ENCODE measurements at places on chromosomes 1 and 21.

GRCh38 chr1:12251442-12251841 is 21.6 kb downstream of the VPS13D start:
- DNase-seq: no peak

- no peak for DNase-seq
These were observed 60.5 kb downstream of the TESK2 start for GRCh38 chr1:45430490-45430889.

DNA sequence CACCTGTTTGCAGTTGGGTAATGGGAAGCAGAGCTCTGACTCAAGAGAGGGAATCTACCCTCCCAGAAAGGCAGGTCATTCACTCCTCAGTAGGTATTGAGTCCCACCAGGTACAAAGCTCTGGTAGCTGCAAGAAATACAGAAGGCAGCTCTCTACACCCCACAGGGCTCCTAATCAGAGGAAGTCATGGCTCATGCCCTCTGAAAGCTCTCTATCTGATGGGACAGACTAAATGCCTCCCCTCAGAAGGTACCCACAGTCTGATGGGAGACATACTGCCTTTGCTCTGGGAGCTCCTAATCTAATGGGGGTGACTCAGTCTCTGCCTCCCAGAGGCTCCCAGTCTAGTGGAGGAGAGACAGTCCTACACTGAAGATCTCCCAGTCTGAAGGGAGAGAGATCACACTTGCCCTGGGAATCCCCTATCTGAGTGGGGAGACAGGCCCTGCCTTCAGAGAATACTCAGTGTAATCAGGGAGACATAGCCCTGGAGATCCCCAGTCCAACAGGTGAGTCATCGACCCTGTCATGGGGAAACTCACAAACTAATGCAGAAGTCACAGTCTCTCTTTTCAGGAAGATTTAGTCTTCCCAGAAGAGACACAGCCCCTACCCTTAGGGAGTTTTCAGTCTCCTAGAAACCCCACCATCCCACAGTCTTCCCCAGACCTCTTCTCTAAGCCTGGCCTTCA is 23.7 kb downstream of the CAMK1G start:
- DNase-seq: no peak

- no peak for DNase-seq
These were observed 77.5 kb downstream of the MAST2 start for GRCh38 chr1:45880930-45881329.

DNA sequence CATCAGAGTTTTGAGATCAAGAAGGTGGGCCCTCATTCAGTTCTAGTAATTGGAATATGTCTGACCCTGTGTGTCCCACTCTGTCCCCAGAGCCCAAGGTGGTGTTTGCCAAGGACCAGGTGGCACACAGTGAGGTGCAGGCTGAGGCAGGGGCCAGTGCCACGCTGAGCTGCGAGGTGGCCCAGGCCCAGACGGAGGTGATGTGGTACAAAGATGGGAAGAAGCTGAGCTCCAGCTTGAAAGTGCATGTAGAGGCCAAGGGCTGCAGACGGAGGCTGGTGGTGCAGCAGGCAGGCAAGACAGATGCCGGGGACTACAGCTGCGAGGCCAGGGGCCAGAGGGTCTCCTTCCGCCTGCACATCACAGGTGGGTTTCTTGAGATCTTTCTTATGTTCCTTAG is 35.2 kb downstream of the OBSCN start:
- no peak for DNase-seq

- DNase-seq: no peak
These were observed 26.9 kb downstream of the WDR26 start for GRCh38 chr1:224407571-224408293.

DNA sequence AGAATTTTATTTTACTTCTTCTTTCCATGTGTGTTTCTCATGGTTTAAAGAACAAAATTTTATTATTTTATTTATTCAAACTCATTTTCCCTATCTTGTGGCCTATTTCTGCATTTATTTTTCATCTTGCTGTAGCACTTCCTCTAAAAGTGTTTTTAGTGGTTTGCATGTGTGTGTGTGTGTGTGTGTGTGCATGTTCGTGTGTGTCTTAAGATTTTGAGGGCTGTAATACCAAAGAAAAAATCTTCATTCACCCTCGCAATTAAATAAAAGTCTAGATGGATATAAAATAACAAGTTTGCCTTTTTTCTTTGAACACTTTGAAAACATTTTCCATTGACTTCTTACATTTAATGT is 24.6 kb upstream of the FCRL3 start:
- no peak for DNase-seq

- DNase-seq: no peak
These were observed 59.7 kb downstream of the TNR start for GRCh38 chr1:175683491-175684298.

All from progenitor cell of endocrine pancreas (in vitro differentiated cells).